ENCODE measurements at places on chromosomes 4 and X. TPM values are rescaled to one million over a fixed set of nuclear protein-coding genes. Genes with fewer than 3 reads are reported as not detected.

Gene FAM184B
- 0.03 TPM for total RNA-seq

Gene TACC3
- total RNA-seq: 9.2 TPM

DNA sequence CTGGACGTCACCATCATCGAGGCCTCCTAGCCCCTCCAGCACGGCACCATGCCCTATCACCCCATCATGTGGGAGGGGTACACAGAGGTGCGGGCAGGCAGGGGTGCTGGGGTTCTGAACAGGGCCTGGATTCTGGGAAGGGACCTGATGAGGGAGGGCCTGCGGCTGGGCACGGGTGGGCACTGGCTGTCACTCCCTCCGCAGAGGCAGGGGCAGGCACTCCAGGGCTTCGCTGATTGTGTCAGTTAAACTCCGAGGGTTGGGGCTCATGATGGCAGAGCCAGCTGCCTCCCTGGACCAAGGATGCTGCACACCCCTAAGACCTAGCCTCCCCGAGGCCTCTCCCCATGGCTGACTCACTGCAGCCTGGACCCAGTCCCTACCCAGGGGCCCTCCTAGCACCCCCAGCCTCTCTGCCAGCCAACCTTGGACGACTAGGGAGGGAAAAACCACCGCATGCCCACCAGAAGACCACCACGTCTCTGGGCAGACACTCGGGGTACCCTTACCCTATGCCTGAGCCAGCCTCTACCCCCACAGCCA lies 45.9 kb downstream of the ZFYVE28 start:
- DNase-seq: no peak

DNA sequence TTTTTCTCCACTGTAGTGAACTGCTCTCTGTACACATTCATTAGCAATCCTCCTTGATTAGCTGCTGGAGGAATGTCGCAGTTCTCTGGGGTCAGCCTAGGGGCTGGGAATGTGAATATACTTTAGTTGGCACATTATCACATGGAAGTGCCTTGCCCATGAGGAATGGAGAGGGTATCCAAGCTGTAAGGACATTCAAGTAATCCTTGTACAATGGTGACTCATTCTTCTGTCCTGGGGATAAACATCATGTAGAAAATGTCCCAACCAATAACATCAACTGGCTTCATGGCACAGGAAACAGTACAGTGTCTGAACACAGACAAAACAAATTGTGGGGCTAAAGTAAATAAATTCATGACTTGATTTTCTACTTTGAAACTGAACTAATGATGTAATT lies 147.1 kb downstream of the GLRA2 start:
- DNase-seq: no peak

Measured in left cardiac atrium (tissue), 4 donors.